ENCODE measurements at places on chromosomes 5 and 9.

DNA sequence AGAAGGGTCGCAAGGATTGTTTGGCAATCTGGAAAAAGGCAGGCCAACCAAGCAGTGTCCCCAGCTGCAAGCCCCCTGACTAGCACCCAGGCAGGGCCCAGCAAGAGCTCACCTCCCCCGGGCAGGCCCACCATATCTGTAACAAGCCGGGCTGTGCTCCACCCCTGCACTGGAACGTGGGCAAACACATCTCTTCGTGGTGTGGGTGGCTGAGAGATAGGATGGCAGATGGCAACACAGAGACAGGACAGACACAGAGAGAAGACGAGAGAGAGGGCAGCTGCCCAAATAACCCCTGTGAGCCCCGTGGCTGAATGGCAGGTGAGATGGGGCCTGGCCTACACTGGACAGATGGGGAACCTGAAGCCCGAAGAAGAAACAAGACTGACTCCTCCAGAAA is 9.4 kb downstream of the BBLN start:
- H3K4me3 ChIP-seq, result no peak overlapping the region
- no peaks in the 10 kb centered on the region for H3K4me1 ChIP-seq
- H3K27me3 ChIP-seq, result no peaks in the 10 kb centered on the region
- peak overlapping the region; percentile 12 for H3K27ac ChIP-seq

- H3K27ac ChIP-seq, result peak overlapping the region; percentile 99
- peak overlapping the region; percentile 97 for H3K4me3 ChIP-seq
- peaks cover 85% of the 10 kb centered on the region for H3K36me3 ChIP-seq
Observed at GRCh38 chr9:127972236-127972871, 8.4 kb downstream of the EEIG1 start.

DNA sequence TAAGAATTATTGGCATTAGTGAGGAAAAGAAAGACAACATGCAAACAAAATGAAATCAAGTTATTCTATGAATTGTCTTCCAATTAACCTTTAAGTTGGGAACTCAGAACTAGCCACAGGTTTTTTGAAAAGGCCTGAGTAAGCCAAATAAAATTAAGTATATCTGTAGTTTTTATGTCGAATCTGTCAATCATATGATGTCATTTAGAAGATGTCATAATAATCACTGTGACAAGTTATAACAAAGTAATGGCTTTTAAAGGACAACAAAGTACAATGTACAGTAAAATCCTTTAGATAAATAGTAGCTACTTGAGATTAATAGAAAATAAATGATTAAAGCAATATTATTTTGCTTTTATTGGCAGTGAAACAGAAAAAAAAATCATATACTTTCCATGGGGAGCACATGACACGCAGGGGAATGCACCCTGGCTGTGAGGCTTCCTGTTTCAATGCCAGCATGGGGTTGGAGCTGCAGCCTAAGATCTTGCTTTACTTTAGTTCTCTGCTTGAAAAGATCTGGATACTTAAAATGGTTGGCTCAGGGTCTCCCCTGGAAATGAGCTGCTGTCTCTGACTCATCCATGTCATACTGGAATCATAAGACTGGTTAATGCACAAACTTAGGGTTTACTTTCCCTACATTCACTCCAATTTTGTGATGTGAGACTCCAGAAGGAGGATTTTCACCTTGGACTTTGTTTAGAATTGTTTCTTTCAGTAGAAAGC is 284.3 kb downstream of the TAF11L14 start:
- H3K27me3 ChIP-seq, result no peaks in the 10 kb centered on the region
- no peaks in the 10 kb centered on the region for H3K36me3 ChIP-seq
- H3K4me3 ChIP-seq, result no peak overlapping the region
- H3K4me1 ChIP-seq, result no peaks in the 10 kb centered on the region
- no peak for DNase-seq

- no peak overlapping the region for H3K27ac ChIP-seq
- H3K4me1 ChIP-seq, result peaks cover 16% of the 10 kb centered on the region
- no peak for DNase-seq
- H3K4me3 ChIP-seq, result no peak overlapping the region
- H3K27me3 ChIP-seq, result no peaks in the 10 kb centered on the region
- H3K36me3 ChIP-seq, result no peaks in the 10 kb centered on the region
Observed at GRCh38 chr9:8429157-8429556, 629.6 kb upstream of the DMAC1 start.
